ENCODE measurements at places on chromosomes 2 and 18.

GRCh38 chr2:144683107-144683753, 163.3 kb upstream of the ZEB2 start:
- no peak for DNase-seq

- DNase-seq, result no peak
Observed at GRCh38 chr2:27077231-27077630, 1.2 kb upstream of the EMILIN1 start.

DNA sequence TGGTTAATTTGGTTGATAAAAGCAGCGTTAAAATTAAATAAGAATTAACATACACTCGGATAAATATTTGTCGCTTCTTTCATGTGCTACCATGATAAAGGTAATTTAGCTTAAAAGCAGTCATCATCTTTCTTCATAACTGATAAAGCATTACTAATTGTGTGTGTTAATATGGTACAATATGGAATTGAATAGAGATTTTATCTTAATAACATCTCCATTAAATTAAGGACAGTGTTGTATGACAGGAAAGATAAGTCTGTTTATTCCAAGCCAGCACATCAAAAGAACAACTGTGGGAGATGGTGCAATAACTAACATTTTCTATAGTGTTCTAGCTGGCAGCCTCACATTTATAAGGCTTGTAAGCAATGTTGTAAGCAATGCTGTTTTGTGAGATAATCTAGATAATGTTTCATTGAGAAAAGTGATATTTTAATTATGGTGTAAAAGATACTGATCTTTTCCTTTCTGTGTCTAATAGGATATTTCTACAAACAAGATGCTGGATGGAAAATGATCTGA, 64.4 kb upstream of the AFF3 start:
- DNase-seq, result peak; percentile 59

GRCh38 chr2:207133820-207134519, 31.8 kb downstream of the KLF7 start:
- peak; percentile 96 for DNase-seq

GRCh38 chr2:159168707-159169106, 117.8 kb downstream of the WDSUB1 start:
- peak; percentile 30 for DNase-seq

- DNase-seq, result no peak
Observed at GRCh38 chr18:55549474-55550104, 38.4 kb downstream of the TCF4 start.

- DNase-seq, result no peak
Observed at GRCh38 chr18:13973061-13973575, 57.8 kb upstream of the MC2R start.

DNA sequence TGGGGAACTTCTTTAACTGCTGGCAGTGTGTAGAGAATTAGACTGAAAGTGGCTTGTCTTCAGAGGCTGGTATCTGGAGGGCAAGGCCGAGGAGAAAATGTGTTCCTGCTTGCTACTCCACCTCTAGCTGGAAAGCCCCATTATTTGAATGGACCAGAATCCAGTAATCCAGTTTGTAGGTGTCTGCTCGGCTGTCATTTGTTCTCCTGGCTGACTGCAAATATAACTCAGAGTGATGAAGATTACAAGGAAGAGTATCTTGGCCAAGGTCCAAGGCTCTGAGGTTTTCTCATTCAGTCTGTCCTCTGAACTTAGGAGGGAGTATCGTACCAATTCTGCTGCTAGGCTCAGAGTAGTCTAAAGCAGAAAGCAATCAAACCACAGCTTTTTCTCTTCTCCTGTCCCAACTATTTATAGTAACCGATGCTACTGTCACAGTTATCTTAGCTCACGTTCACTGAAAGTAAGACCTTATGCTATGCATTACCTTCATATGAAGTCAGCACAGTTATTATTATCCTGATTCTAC, 228.6 kb downstream of the SETBP1 start:
- peak; percentile 1 for DNase-seq

DNA sequence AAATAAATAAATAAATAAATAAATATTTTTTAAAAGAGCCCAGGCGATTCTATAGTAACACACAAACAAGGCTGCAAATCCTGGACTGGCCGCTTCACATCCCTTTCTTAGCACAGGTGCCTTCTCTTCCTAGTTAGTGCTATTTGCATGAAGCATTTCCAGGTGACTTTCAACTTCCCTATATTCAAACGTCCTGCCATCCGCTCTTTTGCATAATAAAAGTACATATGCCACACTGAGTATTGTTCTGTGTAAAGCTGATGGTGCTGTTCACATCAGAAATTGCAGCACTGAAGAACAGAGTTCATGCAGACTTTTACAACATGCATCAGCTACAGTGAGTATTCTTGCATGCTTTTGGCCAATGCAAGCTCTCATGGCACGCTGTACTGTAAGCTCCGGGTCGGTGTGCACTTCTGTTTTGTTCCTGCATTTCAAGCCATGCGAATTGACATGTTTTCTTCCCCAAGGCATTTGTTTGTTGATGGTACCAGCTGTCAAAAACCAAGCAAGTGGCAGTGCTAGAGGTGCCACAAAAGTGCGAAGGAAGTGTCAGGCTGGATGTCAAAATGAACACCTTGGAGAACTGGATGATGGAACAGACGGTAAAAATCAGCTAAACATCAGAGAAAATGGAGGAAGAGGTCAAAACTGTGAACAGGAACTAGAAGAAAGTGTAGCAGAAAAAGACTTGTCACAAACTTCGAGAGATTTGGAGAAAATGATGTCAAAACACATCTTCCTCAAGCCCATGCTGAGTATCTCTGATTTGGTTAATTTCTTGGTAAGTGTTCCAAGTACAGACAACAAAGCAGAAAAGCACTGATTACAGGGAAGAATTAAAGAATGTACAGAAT, 25.5 kb upstream of the CEP68 start:
- DNase-seq, result no peak

- DNase-seq, result no peak
Observed at GRCh38 chr18:3619222-3619621, 169.2 kb downstream of the TGIF1 start.

GRCh38 chr2:8796878-8797550, 40.4 kb downstream of the KIDINS220 start:
- DNase-seq, result peak; percentile 14

GRCh38 chr2:32425719-32426141, 68.9 kb downstream of the BIRC6 start:
- DNase-seq, result peak; percentile 33

Data from amniotic epithelial cell (primary cell).